Pancreas (tissue), 10 donors: ENCODE measurements at places on chromosomes 11 and 22. TPM values are rescaled to one million over a fixed set of nuclear protein-coding genes. Genes with fewer than 3 reads are reported as not detected.
A peak's percentile ranks its signal among the peaks of the same experiment; 100 is the strongest.

DNA sequence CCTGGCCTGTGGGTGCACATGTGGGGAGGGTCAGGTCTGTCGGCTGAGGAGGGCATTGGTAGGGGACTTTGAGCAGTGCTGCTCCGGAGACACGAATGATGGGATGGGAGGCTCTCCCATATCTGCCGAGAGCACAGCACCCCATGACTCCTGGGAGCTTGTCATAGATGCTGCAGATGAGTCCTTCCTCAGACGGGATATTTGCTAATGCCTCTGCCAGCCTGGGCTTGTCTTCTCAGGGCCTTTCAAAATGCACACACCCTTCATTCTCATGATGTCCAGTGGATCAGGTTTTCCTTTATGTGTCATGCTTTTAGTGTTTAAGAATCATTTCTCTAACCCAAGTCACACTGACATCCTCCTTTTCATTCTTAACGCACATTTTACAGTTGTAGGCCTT, 8.1 kb upstream of the RNH1 start:
- no peaks in the 10 kb centered on the region for H3K27me3 ChIP-seq
- H3K4me3 ChIP-seq = no peak overlapping the region
- H3K36me3 ChIP-seq = no peaks in the 10 kb centered on the region
- no peak overlapping the region for H3K27ac ChIP-seq
- H3K4me1 ChIP-seq = no peaks in the 10 kb centered on the region

- no peaks in the 10 kb centered on the region for H3K36me3 ChIP-seq
- H3K27ac ChIP-seq = no peak overlapping the region
- no peaks in the 10 kb centered on the region for H3K4me1 ChIP-seq
- no peaks in the 10 kb centered on the region for H3K27me3 ChIP-seq
- DNase-seq = no peak
- H3K4me3 ChIP-seq = no peak overlapping the region
Measured at GRCh38 chr11:36356201-36356600, 60.1 kb downstream of the PRR5L start.

The FXYD6 gene
- total RNA-seq = 2.7 TPM

The PANX1 gene
- total RNA-seq = 4.8 TPM

GRCh38 chr11:19200410-19201201, 1.2 kb downstream of the CSRP3 start:
- H3K27ac ChIP-seq = no peak overlapping the region
- no peaks in the 10 kb centered on the region for H3K36me3 ChIP-seq
- no peak for DNase-seq
- H3K4me1 ChIP-seq = no peaks in the 10 kb centered on the region
- no peak overlapping the region for H3K4me3 ChIP-seq

The RAB36 gene
- 2.6 TPM for total RNA-seq

DNA sequence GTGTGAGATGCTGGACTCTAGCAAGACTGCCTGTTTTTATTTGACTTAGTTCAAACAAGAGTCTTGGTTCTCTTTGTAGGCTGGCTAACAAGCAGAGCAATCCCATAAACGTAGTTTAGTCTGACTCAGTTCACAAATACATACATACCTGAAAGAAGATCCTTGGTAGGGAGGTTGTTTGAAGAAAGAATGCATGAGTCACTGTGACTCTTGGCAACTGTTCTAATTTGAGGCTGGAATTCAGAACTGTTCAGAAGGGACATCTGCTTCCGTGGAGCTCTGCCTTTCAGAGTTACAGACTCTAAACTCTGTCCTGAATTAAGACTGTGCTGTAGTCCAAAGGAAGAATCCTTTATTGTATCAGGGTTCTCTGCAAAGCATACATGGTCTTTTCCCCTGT, 32.2 kb downstream of the C2CD3 start:
- DNase-seq = peak; percentile 26
- H3K27me3 ChIP-seq = no peaks in the 10 kb centered on the region
- H3K27ac ChIP-seq = no peak overlapping the region
- peaks cover 11% of the 10 kb centered on the region for H3K4me1 ChIP-seq
- H3K4me3 ChIP-seq = no peak overlapping the region
- no peaks in the 10 kb centered on the region for H3K36me3 ChIP-seq
